ENCODE measurements at places on chromosomes 3 and 15.
A peak's percentile ranks its signal among the peaks of the same experiment; 100 is the strongest.

GRCh38 chr3:189580190-189580589, 51.0 kb upstream of the TP63 start:
- DNase-seq: no peak

DNA sequence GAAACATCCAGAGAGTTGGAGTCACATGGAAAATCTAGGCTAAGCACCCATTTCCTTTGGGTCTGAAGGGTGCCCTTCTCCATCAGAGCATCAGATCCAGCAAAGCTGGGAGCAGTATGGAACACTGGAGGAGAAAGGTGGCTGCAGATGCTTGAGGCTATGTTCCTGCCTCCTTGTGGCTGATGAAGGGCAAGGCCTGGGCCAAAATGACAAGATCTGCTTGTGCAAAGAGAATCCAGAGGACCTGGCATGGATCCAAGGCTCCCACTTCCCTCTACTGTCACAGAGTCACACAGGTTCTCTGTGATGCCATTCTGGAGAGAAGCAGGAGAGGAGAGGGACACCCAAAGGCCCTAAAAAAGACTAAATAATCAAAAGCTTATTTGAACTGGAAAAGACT, 9.2 kb upstream of the ATP8B4 start:
- DNase-seq: no peak

- DNase-seq: no peak
Observed at GRCh38 chr3:186937017-186937875, 6.9 kb downstream of the ST6GAL1 start.

DNA sequence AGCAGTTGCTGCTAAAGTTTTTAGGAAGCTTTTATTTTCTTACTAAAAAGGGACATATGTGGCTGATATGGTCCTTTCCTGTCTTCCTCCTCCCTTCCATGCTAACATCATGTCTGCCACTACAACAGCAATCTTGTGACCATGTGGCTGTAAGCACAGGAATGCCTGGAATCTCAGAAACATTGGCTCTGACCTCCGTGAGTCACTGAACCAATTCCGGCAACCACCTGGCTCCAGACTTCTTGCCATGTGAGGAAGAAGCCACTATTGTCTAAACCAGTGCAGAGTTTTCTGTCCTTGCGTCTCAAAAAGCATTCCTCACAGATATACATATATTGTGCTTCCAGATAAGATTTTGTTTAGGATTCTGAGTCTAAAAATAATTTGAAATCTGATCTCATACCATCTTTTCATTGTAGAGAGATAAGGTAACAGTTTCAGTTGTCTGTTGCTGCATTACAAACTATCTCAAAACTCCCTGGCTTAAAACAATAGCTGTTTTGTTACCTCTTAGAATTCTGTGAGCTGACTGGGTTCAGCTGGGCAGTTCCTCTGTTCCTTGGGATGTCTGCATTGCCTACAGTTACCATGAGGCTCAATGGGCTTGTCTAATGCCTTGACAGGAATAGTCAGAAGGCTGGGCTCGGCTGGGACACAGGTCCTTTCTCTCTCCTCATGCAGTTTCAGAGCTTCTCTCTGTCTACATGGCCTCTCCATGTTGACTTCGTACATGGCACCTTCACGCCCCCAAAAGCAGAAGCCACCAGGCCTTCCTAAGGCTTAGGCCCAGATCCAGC, 77.3 kb upstream of the MAGI1 start:
- peak; percentile 90 for DNase-seq

DNA sequence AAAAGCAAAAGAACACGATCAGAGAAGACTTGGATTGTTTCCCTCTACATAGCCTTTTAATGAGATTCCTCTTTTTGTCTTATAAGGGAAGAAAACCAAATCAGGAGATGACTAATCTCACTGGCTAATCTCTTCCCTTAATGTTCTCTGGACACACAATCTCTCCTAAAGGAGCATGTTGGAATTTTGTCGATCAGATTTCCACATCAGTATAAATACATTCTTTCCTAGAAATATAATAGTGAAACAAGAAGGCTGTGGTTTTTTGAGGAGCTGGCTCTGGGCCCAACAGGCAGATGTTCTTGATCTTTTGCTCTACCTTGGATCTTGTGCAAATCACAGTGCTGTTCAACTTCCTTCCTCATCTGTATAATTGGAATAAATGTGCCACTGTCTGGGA, 94.0 kb downstream of the GTPBP8 start:
- peak; percentile 68 for DNase-seq

GRCh38 chr3:128610451-128611070, 40.1 kb downstream of the RPN1 start:
- no peak for DNase-seq

GRCh38 chr3:130841357-130841756, 52.5 kb upstream of the ATP2C1 start:
- peak; percentile 12 for DNase-seq

DNA sequence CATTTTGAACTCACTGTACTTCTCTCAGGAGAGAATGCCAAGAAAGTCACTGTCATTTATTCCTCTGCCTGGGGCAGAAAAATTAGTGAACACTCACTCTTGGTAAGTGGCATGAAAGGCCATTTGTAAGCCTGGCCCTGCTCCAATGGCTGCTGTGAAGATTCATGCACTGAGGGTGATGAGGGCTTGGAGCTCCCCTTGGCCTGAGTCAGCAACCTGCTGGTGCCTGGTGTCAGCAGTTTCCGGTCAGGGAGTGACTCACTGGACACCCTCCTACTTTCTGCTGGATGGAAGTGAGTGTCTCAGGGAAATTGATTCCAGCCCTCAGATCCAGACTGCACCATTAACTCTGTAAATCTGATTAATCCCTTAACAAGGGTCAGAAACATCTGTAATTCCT, 37.6 kb downstream of the TRA2B start:
- peak; percentile 91 for DNase-seq

GRCh38 chr15:46034755-46035154, 399.9 kb downstream of the SQOR start:
- DNase-seq: no peak

GRCh38 chr15:77497110-77497737, 76.5 kb downstream of the HMG20A start:
- peak; percentile 57 for DNase-seq
